ENCODE measurements at places on chromosomes 7 and 10. TPM values are rescaled to one million over a fixed set of nuclear protein-coding genes. Genes with fewer than 3 reads are reported as not detected.

PRKCQ gene
- 1.3 TPM for total RNA-seq

NOLC1 gene
- total RNA-seq: 59.5 TPM

TBX20 gene
- 1.2 TPM for total RNA-seq

EMX2 gene
- 0.47 TPM for total RNA-seq

CPA2 gene
- not detected for total RNA-seq

CPA4 gene
- not detected for total RNA-seq

DGKI gene
- 19.4 TPM for total RNA-seq

SUN3 gene
- total RNA-seq: not detected

EN2 gene
- total RNA-seq: 0.20 TPM

CCNY gene
- 219 TPM for total RNA-seq

OPN1SW gene
- total RNA-seq: not detected

ACADSB gene
- 9.9 TPM for total RNA-seq

AKR1C8 gene
- total RNA-seq: not detected

All from glutamatergic neuron (in vitro differentiated cells).